ENCODE measurements at places on chromosomes 1 and 21.

GRCh38 chr1:178639326-178639725, 85.7 kb upstream of the RALGPS2 start:
- no peak for DNase-seq

DNA sequence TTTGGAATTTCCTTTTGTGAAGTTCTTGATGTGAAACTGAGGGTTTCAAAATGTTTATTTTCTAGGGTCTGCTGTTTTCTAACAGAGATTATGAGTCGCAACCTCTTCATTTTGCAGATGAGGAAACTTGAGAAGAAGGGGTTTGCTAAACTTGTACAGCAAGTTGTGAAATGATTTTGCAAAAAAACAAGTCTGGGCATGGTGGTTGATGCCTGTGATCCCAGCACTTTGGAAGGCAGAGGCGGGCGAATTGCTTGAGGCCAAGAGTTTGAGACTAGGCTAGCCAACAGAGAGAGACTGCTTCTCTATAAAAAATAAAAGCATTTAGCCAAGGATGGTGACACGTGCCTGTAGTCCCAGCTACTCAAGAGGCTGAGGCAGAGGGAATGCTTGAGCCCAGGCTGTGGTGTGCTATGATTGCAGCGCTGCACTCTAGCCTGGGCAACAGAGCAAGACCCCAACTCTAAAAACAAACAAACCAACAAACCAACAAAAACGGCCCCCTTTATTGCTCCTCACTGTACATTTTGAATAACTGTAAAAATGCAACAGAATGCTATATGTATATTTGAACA, 9.9 kb downstream of the TRIM67 start:
- DNase-seq, result no peak

- DNase-seq, result no peak
Observed at GRCh38 chr1:235919833-235920441, 53.2 kb upstream of the LYST start.

- no peak for DNase-seq
Observed at GRCh38 chr1:36651176-36651910, 168.6 kb upstream of the CSF3R start.

DNA sequence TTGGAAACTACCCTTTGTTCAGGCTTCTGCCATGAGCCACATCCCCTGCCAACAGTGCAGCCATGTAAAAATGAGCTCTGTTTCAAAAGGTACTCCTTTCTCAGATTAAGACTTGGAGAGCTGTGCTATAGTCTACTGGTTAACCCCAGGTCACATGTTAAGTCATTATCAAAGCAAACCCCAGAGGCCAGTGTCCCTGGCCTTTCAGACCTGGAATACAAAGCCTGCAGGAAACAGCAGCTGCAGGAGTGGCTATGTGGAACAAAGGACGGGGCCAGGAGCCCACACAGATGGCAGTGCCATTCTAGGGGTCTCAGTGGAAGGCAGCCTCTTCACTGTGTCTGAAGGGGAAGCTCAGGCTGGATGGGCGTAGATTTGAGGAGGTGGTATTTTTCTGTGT, 6.7 kb downstream of the ZNF496 start:
- DNase-seq, result no peak

- no peak for DNase-seq
Observed at GRCh38 chr1:3071565-3072390, 2.8 kb downstream of the PRDM16 start.

DNA sequence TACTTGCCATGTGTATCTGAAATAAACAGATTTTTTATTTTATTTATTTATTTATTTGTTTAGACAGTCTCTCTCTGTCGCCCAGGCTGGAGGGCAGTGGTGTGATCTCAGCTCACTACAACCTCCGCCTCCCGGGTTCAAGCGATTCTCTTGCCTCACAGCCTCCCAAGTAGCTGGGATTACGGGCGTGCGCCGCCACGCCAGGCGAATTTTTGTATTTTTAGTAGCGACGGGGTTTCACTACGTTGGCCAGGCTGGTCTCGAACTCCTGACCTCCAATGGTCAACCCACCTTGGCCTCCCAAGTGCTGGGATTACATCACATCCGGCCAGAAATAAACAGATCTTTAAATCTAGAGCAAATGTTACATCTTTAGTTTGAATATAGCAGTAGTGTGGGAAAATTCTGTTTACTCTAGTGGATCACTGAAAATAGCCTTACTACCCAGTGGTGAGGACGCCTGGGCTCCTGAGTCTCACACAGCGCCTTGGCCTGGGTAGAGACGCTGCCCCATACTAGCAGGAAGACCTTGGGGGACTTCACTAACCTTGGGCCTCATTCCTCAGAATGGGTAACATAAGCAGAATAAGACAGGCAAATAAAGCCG, 709 bp downstream of the GART start:
- DNase-seq, result no peak

- no peak for DNase-seq
Observed at GRCh38 chr1:6859415-6860343, 74.4 kb downstream of the CAMTA1 start.

DNA sequence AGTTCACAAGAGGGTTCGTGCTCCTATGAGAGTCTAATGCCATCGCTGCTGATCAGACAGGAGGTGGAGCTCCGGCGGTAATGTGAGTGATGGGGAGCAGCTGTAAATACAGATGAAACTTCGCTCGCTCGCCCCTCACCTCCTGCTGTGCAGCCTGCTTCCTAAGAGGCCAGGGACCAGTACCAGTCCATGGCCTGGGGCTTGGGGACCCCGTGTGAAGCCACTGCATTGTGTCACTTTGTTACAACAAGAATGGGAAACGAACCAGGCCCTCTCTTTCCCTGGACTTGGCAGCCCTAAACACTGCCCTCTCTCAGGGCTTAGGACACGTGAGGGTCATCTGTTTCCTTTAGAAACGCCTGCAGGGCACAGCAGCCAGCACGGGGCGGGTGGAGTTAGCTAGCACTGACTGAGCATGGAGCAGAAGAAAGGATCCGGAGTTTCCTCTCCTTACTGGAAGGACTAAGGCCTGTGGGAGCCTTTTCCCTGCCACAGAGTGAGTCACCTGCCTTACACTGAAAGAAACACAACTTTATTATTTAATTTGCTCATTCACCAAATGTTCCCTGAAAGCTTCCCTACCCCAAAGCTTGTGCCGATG, 185.2 kb upstream of the TMEM51 start:
- DNase-seq, result no peak

DNA sequence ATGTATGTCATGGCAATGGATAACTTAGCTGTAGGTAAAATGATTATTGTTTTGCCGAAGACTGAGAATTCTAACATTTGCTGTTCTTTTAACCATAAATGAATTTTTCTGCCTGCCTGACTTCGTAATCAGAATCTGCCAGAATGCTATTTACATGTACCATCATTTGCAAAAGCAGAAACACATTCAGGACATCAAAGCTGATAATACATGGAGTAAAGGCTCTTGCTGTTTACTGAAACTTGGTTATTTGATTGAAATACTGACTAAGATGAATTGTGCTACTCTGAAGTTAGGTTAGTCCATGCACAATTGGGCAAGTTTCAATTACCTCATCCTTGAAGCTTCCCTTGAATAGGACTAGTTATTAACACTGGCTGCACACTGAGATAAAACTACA, 293.8 kb downstream of the PLA2G4A start:
- DNase-seq, result peak; percentile 52

DNA sequence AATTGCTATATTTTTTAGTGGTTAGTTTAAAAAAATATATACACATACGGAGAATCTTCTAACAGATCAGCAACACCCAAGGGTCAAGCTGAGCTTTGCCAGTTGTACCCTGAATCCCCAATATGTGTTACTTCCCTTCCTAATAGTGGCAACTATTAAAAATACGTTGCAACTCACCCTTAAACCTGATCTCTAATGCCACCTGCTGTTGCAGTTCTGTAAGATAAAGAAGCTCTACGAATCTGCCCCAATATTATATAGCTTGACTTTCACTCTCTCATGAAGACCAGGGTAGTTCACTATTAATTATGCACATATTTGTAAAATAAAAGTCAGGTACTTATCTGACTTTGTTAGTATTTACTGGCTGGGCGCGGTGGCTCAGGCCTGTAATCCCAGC, 58.4 kb downstream of the ASH1L start:
- peak; percentile 51 for DNase-seq

GRCh38 chr21:26964170-26964778, 2.6 kb downstream of the ADAMTS5 start:
- DNase-seq, result peak; percentile 78

Data from G401 (cell line).